ENCODE measurements at places on chromosomes 5 and 9. TPM values are rescaled to one million over a fixed set of nuclear protein-coding genes. Genes with fewer than 3 reads are reported as not detected.

Gene IL6ST
- 246 TPM for total RNA-seq

Gene MYOT
- total RNA-seq: 8.3 TPM

Gene ACTBL2
- not detected for total RNA-seq

Gene SRA1
- total RNA-seq: 36.1 TPM

Gene PDE6A
- total RNA-seq: 0.44 TPM

Gene UBE2QL1
- total RNA-seq: 9.3 TPM

Gene UBAC1
- 57.6 TPM for total RNA-seq

Gene PPIC
- 32.6 TPM for total RNA-seq

Gene EIF4EBP3
- total RNA-seq: 0.40 TPM

Gene OTULINL
- 35.0 TPM for total RNA-seq

Gene CA9
- not detected for total RNA-seq

Gene FBXO10
- 15.3 TPM for total RNA-seq

Gene GMCL2
- total RNA-seq: not detected

Gene TCF7
- 6.2 TPM for total RNA-seq

Gene PCDHB7
- 4.6 TPM for total RNA-seq

Gene ZNF883
- 14.1 TPM for total RNA-seq

Gene PCDHA9
- total RNA-seq: 4.1 TPM

Gene GABRG2
- total RNA-seq: 77.7 TPM

Gene CAVIN4
- 2.9 TPM for total RNA-seq

Gene CMYA5
- 9.2 TPM for total RNA-seq

Gene TSSK1B
- total RNA-seq: 0.10 TPM

Gene ADAMTSL1
- total RNA-seq: 31.5 TPM

Gene HDHD3
- total RNA-seq: 9.6 TPM

Gene SOX30
- not detected for total RNA-seq

Gene GABRA1
- 5.5 TPM for total RNA-seq

Gene FST
- 3.3 TPM for total RNA-seq

Gene ANKRD34B
- 0.39 TPM for total RNA-seq

Gene SLC36A2
- 0.06 TPM for total RNA-seq

Gene LTC4S
- total RNA-seq: 1.9 TPM

Gene TMEM215
- 0.44 TPM for total RNA-seq

Gene TMEM38B
- 14.6 TPM for total RNA-seq

Gene DAB2IP
- 16.6 TPM for total RNA-seq

Gene ARL14EPL
- not detected for total RNA-seq

Gene IL4
- total RNA-seq: not detected

Gene RABL6
- 49.1 TPM for total RNA-seq

Gene TDRD7
- total RNA-seq: 20.6 TPM

Gene NR5A1
- 0.11 TPM for total RNA-seq

Gene TRIM32
- 16.5 TPM for total RNA-seq

Gene SHOC1
- not detected for total RNA-seq

Gene ECPAS
- total RNA-seq: 120 TPM

Gene PDCD1LG2
- total RNA-seq: 0.50 TPM

Gene HAVCR1
- 0.20 TPM for total RNA-seq

Gene MOCS2
- total RNA-seq: 67.7 TPM

Gene SLC22A4
- 8.7 TPM for total RNA-seq

Gene NCS1
- 47.6 TPM for total RNA-seq

Gene PKD2L2
- total RNA-seq: not detected

Gene ITGA1
- total RNA-seq: 64.0 TPM

Gene CCDC183
- total RNA-seq: 0.89 TPM

Gene TMCO6
- total RNA-seq: 9.3 TPM

Gene FLT4
- 3.9 TPM for total RNA-seq

Gene PCDHB15
- total RNA-seq: 10.4 TPM

Gene PCDHA6
- total RNA-seq: 6.9 TPM

Gene PGM5
- 55.9 TPM for total RNA-seq

Gene CBY3
- total RNA-seq: not detected
